ENCODE measurements at places on chromosomes 11 and 22.

- DNase-seq, result peak; percentile 67
These were observed 139.2 kb downstream of the DSCAML1 start for GRCh38 chr11:117657794-117658193.

- no peak for DNase-seq
These were observed 184.1 kb upstream of the SYT13 start for GRCh38 chr11:45470151-45470793.

DNA sequence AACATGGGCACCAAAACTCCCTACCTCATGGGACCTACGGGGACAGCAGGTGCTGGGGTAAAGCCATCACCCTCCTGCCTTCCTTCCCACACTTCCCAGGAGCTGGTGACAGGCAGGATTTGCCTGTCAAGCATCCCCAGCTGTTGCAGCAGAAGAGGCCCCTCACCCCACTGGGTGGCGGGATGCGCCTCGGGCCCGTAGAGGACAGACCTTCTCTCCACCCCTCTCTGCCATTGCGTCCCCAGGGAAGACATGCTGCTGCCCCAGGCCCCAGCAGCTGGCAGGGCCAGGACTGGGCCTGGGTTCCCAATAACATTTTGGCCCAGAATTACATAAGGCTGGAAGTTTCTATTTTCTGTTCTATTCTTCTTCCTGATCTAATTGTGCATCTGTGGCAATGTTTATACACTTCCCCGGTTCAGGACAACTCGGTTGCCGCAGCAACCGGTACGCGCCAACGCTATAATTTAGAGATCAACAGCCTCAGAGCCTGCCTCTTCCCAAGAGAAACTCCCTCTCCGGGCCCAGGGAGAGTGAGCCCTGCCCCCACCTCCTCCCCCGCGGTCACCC, 25.4 kb downstream of the KCNJ4 start:
- peak; percentile 12 for DNase-seq

DNA sequence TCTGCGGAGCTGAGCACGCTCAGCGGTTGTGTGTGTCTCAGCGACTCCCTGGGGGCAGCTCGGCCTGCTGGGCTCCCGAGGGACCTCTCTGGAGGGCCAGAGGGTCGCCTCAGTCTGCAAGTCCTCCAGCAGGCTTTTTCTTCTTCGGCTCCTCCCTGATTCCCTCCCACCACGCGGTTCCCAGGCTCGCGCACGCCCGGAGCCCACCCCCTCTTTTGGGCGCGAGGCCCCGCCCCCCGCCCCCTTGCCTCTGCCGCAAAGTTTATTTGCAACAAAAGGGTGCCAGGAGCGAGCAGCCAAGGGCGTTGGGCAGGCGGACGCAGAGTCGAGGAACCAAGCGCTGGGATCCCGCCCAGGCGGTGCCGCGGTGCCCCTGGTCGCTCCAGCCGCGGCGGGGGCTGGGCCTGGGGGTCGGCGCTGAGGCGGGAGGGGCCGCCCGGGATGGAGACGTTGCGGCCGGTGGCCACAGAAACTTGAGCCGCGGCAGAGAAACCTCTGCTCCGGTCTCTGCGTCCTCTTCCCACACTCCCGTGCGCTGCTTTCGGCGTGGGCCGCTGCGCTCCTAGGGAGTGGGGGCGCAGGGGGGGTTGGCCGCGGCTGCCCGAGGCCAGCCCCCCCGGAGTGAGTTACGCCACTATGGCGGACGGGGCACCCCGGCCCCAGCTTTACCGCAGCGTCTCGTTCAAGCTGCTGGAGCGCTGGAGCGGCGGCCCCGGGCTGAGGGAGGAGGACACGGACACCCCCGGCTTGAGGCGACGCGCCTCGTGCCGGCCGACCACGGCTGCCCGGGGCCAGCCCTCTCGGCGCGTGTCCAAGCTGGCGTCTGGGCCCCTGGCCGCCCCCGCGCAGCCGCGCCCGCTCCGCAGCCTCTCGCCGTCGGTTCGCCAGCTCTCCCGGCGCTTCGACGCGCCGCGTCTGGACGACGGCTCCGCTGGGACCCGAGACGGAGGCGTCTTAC, at the start of gene ARHGEF17:
Gene ARHGEF17 (plus strand): TSS at position 274 of the 958 bp plus-strand sequence. CDS start 363 bp downstream, at position 637.
- peak; percentile 85 for DNase-seq

DNA sequence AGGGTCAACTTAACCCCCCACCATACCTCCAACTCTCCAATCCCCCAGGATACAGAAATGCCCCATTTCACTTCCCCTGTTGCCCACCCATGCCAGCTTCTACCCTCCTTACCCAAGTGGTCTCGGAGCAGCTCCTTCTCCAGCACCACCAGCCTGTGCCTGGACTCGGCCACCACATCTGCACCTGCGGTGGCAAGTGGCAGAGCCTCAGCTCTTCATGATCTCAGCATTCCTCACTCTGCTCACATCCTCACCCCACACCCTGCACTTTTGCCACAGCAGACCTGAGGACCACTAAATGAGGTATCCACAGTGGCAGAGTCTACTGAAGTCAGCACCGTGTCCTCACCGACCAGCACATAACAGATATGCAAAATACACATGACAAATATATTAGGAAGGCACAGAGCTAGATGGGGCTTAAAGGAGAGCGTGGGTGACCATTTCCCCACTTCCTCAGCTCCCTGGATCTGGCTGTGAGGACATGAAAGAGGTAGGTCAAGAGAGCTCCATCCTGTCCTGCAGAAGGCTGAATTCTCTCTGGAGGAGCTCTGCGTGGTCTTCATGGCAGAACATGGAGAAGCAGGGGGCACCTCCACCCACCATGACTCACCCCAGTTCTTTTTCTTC, 9.7 kb downstream of the NHERF4 start:
- DNase-seq, result no peak

- DNase-seq, result no peak
These were observed 10.0 kb downstream of the MS4A2 start for GRCh38 chr11:60098508-60098907.

- no peak for DNase-seq
These were observed 51.4 kb downstream of the MICAL2 start for GRCh38 chr11:12161603-12162350.

DNA sequence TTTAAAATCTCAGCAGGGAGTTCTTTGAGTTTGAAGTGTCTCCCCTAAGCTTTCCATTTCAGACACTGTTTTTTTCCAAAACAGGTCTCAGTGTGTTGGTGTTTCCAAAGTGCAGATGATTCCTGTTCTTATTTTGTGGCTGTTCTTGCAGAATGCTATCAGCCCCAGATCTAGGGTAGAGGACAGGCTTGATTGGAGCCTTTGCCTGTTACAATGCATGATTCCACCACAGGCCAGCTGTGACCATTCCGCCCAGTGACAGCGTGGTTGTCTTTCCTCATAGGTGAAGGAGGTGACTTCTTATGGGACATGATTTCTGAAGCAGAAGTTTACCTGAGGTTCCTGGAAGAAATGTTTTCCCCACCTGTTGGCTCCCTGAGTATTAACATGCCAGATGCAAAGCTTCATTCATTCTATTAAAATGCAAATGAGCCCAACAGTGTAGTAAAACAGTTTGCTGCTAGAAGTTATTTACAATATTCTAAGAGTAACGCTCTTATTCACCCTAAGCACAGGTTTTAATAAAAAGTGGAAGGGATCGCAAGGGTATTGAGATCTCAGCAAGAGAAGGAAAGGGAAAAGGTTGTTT, 36.9 kb upstream of the BIRC3 start:
- no peak for DNase-seq

DNA sequence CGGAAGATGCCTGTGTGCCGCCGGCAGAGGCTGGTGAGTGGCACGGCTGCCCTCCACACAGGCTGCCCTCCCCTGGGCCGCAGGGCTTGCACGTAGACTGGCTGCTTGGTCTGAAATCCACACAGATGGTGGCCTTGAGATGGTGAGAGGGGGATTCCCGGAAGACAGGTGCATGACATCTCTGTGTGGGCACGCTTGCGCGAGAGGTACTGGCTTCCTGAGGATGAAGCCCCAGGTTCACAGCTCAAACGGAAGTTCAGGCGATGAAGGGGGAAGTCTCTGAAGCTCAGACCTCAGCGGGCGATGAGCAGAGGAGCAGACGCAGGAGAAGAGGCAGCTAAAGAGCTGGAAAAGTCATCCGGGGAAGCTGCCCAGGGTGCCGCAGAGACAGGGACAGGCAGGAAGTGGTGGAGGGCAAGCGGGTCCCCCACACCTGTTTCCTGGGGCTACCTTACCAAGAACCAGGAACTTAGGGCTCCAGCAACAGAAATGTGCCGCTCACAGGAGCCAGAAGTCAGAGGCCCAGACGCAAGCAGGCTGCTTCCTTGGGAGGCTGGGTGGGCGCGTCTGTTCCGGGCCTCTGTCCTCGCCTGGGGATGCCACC, 7.2 kb downstream of the CRELD2 start:
- no peak for DNase-seq

DNA sequence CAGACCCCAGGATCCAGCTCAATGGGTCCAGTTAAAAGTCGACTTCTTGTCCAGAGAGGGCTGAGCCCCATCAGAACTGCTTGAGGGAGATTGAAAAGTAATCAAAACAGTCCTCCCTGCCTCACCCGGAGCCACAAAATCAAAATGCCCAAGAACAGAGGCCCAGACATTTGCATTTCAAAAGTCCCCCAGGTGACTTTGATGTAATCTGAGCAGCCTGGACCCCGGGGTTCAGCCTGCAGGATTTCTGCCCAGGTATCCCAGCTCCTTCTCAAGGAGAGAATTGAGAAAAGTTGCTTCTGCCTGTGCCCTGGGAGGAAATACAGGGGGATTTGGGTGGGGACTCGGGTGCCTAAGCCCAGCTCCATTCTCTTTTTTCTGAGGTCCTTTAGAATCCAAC, 1385.0 kb downstream of the TBC1D22A start:
- DNase-seq, result no peak

GRCh38 chr11:82458761-82459160, 274.9 kb downstream of the FAM181B start:
- DNase-seq, result no peak
